Activated CD4-positive, alpha-beta T cell treated with anti-CD3 and anti-CD28 coated beads, Interleukin-2, amount 50 U/mL, for 24 hours (primary cell): ENCODE measurements at places on chromosomes 1 and 21.

DNA sequence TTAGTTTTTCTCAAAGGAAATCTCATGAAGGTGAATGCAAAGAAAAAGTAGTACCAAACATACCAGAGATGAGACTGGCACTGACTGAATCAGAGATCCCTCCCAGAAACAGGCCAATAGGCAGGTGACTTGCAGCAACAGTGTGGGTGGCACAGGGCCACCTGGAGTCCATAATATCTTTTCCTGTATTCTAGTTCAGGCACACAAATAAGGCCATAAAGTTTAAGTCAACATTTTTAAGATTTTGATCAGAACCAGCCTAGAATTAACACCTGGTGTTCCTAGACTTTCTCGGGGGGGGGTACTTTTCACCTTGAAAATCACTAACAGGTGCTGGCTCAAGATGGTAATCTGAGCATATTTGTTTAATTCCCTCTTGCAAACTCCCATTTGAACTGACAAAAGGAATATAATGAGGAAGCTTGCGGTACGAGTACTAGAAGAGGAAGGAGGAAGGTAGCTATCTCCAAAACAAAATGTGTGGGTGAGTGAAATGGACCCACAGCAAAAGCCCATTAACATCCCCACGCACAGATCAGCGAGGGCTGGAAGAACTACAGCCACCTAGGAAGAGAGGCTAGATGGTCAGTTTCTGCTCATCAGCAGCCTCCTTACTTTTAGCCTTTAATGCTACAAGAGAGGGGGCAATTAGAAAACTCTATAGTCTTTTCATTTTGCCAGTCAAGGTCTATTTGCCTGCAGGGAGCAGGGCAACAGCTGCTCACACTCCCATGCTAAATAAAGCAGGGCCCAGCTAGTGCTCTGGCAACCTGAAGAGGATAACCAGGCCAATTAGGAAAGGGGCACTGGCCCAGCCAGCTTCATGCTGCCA is 18.9 kb downstream of the SDE2 start:
- no peak for DNase-seq

DNA sequence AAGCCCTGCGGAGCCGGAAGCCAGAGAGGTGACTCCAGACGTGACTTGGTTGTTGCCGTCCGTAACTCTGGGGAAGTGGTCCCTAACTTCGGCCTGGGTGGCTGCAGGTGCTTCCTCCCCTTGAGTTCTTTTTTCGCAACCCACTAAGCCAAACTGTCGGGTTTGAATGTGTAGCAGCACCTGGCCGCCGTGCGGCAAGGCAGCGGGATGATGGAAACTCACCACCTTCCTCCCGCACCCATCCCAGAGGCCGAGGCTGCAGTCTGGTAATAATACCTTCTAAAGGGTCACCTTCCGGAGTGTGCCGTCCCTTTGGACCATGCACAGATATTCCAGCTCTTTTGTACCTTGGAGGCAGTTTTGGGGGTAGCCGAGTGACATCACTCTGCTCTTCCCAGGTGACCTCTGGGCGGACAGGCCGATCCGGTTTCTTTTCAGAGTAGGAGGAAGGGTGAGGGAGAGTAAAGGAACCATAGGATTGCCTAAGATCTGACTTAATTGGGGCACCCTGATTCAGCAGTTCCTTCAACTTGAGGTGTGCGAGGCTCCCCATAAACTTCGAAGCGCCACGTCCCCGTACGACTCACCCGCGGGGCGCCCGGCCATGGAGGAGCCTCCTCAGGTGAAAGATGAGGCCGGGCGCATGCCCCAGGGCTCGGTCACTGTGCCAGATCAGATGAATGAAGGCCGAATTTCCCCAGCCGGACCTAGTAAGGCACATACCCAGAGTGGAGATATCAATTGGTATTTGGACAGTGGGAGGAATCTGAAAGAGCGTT is 1.0 kb downstream of the KCNK1 start:
- DNase-seq, result no peak

GRCh38 chr1:70051926-70052325 is 153.5 kb downstream of the LRRC40 start:
- DNase-seq, result no peak

GRCh38 chr21:41848958-41849580 is 30.1 kb downstream of the PRDM15 start:
- no peak for DNase-seq

DNA sequence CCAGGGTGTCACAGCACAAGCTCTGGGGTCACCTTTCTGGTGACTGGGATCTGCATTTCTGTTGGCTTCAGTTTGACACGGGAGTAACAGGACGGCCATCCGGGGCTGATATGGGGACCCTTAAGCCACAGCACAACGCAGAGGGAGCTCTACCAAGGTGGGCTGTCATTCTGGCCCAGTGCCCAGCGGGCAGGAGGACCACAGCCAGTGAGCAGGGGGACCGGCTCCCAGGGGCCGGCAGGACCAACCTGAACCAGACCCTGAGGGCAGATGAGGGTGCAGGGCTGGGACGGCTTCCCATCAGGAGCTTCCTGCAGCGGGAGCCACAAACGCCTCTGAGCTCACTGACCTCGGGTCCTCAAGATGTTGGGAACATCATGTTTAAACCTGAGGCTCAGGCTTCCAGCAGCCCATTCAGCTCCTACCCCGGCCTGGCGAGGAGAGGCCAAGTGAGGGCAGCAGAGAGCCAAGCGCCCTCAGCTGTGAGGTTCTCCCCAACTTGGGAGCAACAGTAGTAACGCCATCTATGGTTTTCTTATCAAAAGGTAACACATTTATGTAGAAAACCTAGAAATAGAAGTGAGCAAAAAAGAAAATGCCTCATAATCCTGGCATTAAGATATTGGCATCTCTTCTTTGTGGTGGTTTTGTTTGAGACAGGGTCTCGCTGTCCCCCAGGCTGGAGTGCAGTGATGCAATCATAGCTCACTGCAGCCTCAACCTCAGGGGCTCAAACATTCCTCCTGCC is 26.8 kb downstream of the TMEM201 start:
- DNase-seq, result peak; percentile 19

DNA sequence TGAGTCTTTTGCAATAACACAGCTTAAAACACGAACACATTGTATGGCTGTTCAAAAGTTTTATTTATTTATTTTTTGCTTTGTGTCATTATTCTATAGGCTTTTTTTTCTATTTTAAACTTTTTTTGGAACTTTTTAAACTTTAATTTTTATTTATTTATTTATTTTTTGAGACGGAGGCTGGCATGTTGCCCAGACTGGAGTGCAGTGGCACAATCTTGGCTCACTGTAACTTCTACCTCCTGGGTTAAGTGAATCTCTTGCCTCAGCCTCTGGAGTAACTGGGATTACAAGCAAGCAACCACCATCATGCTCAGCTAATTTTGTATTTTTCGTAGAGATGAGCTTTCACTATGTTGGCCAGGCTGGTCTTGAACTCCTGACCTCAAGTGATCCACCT is 88.3 kb upstream of the GADD45A start:
- DNase-seq, result no peak

DNA sequence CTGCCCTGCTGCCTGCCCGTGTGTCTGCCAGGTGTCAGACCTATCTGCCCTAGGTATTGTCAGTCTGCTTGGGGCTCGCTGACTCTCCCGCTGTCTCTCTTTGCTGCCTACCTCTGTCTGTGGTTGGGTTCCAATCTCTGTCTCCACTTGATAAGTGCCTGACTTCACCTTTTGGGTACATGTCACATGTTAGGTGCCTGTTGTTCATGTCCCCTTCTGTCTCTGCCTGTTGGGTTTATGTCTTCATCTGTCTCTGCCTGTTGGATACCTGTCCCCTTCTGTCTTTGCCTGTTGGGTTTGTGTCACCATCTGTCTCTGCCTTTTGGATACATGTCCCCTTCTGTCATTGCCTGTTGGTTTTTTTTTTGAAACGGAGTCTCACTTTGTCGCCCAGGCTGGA is 14.6 kb downstream of the RPS6KA1 start:
- no peak for DNase-seq

DNA sequence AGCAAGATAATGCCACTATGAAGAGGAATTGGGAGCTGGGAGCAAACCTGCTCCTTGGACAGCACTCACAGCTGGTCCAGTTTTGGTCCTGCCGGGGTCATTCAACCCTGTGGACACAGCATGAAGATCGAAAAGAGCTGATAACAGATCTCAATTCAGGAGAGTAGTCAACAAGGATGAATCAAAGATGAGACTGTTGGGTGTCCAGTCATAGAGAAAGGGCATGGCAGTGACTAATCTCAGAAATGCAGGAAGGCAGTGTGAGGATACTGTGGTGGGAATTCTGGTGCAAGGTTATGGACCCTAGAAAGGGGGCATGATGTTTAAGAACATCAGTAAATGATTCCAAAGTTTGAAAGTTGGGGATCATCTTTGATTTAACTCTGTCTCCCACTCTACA is 261.4 kb upstream of the ZP4 start:
- DNase-seq, result no peak

- DNase-seq, result no peak
Observed at GRCh38 chr1:154208677-154209388, 2.7 kb upstream of the CFAP141 start.

GRCh38 chr21:39654951-39655350 is 42.2 kb downstream of the B3GALT5 start:
- no peak for DNase-seq

GRCh38 chr1:66642992-66643391 is 109.0 kb downstream of the SGIP1 start:
- DNase-seq, result no peak
